ENCODE measurements at places on chromosomes 2 and 18.

DNA sequence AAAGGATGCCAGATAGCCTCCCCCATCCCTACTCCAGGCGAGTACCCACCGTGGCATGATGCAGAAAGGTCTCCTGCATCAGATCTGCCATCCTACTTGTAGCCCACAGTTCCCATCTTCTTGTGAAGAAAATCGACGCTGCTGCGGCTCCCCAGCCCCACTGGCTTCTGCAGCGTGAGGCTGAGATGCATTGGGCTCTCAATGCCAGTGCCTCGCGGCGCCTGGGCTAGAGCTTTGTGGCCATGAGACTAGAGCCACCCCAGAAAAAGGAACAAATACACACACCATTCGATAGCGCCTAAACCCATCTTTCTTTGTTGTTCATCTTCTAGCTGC, 2.8 kb downstream of the NOL4 start:
- no peak for DNase-seq

- DNase-seq = peak; percentile 31
Observed at GRCh38 chr2:192634557-192634956, 439.8 kb upstream of the TMEFF2 start.

DNA sequence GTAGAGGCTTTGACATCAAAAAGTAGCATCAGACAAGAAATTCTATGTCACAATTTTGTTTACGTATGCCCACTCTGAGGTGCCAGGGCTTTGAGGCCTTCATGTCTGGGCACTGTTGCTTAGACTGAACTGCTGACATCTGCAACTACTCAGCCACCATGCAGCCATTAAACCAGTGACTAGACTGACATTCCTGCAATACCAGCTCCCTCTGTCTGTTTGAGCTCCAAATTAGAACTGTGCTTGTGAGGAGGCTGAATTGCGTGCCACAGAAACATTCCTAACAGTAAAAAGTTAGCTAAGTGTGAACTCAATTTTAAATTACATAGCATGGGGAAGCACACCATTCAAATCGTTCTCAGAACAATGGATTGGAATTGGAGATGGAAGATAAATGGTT, 163.2 kb downstream of the INSIG2 start:
- no peak for DNase-seq

DNA sequence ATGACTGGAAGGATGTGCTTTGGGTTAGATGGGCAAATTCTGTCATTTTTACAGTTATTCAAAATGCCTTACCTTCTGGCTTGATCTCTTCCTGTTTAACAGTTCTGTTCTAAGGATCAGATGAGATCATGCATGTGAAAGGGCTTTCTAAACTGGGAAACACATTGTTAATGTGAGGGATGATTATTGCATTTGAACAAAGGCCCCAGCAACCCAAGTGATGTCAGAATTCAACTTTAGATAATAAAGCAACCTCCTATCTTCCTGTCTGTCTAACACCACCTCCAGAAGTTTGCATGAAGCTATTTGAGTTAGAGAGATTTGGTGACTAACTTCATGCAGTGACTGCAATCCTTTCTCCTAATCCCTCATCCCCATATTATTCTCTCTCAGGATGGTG, 77.8 kb upstream of the B3GNT2 start:
- no peak for DNase-seq

- no peak for DNase-seq
Observed at GRCh38 chr2:226184940-226185615, 614.5 kb downstream of the IRS1 start.

DNA sequence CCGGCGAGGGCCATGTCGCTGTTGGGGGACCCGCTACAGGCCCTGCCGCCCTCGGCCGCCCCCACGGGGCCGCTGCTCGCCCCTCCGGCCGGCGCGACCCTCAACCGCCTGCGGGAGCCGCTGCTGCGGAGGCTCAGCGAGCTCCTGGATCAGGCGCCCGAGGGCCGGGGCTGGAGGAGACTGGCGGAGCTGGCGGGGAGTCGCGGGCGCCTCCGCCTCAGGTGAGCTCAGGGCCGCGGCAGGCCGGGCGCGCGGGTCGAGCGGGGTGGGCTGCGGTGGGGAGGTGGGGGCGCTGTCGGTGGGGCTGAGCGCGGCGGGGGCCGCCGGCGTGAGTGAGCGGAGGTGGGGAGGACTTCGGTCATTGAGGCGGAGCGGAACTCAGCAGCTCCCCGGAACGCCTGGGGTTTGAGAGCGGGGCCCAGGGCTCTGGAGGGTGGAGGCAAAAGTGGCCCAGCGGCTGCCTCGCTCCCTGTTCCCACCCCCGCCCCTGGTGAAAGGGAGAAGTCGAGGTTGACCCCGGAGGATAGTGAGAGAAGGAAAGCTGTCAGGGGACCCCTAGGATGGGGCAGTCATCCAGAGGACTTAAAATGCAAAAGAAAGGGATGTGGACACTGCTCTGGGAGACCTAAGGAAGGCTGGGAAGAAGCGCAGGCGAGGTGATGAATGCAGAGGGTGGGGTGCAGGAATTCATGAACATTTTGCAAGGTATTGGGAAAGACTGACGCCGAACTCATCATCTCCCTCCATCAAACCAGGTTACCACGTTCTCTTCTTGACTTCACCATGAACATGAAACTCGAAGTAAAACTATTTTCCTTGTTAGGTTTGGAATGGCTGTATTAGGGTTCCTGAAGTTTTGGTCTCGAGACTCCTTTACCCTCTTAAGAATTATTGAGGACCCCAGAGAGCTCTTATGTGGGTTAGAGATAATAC, 633 bp downstream of the MALT1 start:
- peak; percentile 68 for DNase-seq

GRCh38 chr2:73009177-73009839, 62.2 kb downstream of the SFXN5 start:
- DNase-seq = no peak

DNA sequence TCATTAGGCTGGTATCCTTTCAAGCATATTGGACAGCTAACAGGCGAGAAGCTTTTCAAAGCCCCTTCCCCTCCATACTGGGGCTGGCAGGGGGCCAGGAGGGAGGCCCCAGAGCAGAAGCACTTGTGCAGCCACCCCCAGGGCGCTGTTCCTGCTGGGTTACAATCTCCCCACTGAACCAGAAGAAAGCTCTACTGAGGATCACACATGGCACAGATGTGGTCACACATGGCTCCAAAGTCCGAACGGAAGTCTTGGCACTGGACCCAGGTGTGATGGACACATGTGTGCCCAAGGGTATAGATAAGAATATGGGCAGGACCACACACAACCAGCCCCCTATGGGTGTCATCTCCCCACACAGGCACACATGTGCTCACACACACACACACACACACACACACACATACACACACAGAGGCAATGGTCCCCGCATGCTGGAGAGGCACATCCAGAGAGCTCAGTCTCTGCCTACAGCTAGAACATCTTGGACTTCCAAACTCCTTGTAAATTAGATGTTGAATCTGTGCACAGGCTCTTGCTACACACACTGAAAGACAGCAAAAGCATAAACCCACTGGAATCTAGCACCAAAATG, 56.4 kb downstream of the TTC32 start:
- no peak for DNase-seq

DNA sequence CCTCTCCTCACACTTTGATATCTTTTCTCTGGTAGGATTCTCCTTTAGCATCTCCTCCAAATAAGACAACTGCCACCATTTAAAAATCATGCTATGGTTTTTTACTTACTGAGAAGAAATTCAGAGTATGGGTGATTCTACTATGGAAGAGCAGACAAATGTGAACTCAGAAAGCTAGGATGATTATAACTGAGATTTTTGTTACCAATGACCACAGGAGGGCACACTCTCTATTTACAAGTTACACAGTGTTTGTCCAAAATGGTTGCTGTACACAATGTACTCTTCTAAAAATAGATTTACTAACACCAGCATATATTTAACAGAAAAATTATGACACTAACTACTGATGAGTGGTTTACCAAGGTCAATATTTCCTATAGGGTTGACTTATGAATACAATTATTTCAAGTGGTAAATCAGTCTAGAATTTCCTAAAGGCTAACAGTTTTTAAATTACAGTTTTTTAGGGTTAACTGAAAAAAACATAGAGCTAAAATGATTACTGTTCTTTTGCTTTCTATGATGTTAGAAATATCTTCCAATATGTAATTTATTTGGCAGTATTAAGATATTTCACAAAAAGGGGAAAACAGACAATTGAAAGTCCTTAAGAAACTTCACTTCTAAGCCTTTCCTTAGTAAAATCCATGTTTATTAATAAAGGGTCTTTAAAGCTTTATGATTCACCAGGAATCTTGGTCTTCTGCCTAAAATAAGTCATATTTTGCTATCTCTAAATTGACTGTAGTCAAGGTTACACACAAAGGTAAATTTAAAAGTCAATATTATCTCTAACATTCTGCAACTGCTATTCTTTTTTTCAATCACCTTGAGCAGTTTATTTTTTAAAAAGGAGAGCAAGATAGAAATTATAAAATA, 57.2 kb downstream of the MAP4K3 start:
- DNase-seq = peak; percentile 16

DNA sequence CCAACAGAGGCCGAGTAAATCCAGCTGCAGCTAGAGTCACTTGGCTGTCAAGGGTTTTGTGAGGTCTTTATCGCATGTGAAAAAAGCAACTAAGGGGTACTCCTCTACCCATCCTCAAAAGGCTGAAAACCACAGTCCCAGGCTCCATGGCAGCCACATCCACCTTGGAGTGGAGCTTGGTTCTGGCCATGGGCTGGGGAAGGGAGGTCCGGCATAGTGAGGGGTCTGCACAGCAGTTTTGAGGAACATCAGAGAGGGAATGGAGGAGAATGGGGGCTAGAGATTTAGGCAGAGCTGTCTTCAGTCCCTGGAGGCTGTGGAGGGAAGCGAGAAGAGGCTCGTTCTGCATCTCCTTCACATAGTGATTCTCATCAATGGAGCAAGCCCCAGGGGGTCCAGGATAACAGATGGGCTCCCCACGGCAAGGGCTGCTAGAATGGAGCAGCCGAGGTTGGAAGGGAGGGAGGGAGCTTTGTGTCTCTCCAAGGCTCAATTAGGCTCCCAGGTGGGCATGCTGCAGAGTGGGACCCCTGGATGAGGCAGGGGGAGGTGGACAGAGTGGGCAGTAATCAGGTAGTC, 21.0 kb downstream of the MROH2A start:
- DNase-seq = no peak

- no peak for DNase-seq
Observed at GRCh38 chr2:218003981-218004419, 1.2 kb upstream of the TNS1 start.

GRCh38 chr2:129930451-129930850, 49.0 kb upstream of the RAB6C start:
- no peak for DNase-seq

DNA sequence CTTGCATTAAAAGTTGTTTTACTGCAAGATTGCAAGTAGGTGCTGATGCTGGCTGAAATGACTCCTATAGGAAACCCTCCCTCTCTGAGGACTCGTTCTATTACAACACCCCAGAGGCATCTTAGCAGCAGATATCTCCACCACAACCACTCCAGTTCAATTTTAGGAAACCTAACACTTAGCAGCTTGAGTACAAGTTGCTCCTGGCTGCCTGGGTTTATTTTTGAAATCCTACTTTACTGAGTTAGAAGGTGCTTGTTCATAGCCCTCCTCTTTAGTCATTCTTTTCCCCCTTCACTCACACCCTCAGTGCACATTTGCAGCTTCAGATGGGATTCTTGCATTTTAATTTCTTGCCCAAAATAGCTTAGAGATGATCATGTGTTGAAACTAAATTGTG, 111.5 kb downstream of the MTCL1 start:
- no peak for DNase-seq

- DNase-seq = no peak
Observed at GRCh38 chr2:202005272-202005887, 28.3 kb upstream of the FZD7 start.

GRCh38 chr2:231715988-231716616, 7.8 kb downstream of the PTMA start:
- DNase-seq = no peak

GRCh38 chr2:41600460-41600859, 447.4 kb upstream of the PKDCC start:
- DNase-seq = no peak

GRCh38 chr18:598124-598589, 1.4 kb downstream of the CLUL1 start:
- DNase-seq = no peak

- no peak for DNase-seq
Observed at GRCh38 chr2:108182489-108182888, 57.3 kb upstream of the SULT1C3 start.

DNA sequence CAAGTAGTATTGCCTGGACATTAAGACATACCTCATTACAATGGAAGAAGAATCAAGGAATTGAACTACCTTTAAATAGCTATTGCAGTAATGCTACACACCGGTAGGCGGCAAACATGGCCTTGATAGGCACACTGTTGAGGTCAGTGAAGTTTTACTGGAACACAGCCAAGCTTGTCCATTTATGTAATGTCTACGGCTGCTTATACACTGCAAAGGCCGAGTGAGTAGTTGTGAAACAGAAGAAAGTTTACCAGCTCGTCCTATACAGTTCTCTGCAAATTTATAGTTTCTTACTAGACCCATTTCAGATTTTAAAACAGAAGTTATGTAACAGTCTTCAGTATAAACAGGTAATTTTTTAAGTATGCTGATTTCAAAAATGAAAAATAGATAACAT, 38.8 kb downstream of the PPP4R1 start:
- DNase-seq = no peak

GRCh38 chr2:99809259-99809900, 319.6 kb upstream of the REV1 start:
- no peak for DNase-seq

DNA sequence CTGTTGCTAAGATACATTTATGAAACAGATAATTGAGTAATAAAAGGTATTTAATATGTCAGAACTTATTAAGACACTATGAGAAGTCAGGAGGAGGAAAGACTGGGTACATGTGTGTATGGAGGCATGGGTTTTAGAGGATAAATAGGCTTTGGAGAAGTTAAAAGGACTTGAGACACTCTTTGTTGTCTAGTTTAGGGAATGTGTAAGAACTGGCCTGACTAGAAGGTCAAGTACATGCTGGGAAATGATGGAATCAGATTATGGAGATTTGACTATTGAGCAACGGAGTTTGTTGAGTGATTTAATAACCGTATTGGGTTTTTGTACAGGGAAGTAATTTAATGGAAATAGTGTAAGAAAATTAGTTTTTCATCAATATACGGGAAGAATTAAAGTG, 28.2 kb upstream of the SPDYA start:
- no peak for DNase-seq

DNA sequence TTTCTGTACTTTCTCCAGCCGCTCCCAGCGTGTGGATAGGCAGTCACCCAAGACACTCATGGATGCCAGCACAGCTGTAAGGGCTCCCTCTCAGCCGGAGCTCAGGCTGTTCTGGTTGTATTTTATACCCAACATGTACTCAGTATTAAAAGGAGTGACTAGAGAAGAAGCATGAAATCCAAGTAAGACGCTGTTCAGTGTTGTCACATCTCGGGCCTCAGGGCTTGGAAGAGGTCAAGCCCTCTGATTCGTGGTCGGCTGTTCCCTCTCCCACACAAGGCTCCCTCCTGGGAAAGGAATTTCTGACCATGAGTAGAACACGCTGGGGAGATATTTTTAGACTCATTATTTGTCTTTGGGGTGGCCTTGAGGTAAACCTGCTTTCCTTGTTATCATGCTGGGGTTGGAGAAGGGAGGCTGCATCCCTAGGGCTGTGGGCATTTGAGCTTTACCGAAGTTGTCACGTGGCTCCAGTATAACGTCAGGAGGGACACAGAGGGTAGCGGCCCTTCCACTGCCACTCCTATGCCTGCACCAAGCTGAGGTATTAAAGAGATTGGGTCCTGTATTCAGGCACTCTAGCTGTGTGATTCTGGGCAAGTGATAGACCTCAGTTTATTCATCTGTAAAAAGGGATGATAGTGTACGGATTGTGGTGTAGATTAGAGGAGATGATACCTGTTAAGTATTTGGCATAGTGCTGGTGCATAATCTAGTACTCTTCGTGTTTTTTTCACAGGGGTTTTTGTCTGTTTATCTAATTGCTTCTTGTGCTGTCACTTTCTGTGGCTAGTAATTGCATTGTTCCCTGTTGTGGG, 34.1 kb downstream of the HK2 start:
- DNase-seq = no peak
